ENCODE measurements at places on chromosomes 1 and 21.

DNA sequence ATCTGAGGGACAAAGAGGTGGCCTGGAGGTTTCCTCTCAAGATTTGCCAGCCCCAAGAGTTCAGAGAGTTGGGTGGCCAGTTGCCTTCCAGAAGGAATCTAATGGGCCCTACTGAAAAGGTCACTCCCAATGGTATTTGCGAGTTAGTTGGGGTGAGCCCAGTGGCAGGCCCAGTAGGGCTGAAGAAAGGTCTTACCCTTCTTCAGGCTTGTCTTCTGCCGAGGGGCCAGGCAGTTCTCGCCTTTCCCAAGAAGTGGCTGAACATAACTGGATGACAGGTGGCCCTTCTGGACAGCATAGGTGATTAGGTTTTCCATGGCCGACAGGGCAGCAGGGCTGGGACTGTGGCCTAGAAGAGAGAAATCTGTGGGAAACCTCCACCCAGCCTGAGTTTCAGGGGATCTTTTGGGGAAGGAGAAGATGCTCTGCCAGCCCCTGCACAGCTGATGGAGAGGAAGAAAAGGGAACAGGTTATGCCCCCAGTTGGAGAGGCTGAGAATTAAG, 7.2 kb downstream of the PGLYRP4 start:
- no peak for DNase-seq

- DNase-seq: no peak
Measured at GRCh38 chr1:182304218-182304617, 87.4 kb downstream of the GLUL start.

- DNase-seq: no peak
Measured at GRCh38 chr1:203442821-203443220, 32.8 kb upstream of the PRELP start.

- no peak for DNase-seq
Measured at GRCh38 chr1:30270461-30270860, 452.9 kb downstream of the MATN1 start.

DNA sequence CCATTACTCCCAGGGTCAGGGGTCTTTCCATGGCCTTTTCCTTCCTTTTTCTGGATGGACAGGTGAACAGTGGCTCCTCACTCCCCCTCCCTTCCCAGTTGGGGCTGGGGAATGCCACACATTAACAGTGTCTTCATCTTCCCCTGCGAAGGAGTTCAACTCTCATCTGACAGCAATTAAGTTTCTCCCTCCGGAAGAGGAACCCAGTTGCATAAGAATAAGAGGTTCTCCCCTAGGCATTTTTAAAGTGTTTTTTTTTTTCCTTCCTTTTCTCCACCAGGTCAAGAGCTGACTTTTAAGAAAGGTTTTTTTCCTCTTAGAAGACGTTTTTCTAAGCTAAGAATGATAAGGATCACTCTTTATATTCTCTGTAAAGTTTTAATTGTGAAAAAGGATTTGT, 42.3 kb upstream of the FASLG start:
- no peak for DNase-seq

- DNase-seq: no peak
Measured at GRCh38 chr1:33692206-33693188, 171.4 kb upstream of the HMGB4 start.

- DNase-seq: no peak
Measured at GRCh38 chr21:31991356-31992331, 118.8 kb downstream of the HUNK start.

DNA sequence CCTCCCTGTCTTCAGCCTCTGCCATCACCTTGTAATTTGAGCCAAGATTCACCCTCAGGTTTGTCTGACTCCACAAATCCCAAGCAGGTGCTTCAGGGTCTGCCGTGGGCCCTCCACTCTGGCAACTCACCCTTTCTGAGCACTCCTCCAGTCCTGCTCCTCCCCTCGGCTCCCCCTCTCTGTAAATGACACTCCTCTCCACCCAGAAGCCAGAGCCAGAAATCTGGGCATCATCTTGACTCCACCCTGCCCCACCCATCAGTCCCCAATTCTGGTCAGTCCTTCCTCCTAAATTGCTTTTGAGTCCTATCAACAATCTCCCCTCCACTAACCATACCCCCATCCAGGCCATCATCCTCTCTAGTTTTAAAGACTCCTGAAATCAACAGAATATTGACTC, 40.5 kb downstream of the RCSD1 start:
- DNase-seq: no peak

GRCh38 chr1:25484096-25484495, 53.4 kb downstream of the MACO1 start:
- DNase-seq: no peak

DNA sequence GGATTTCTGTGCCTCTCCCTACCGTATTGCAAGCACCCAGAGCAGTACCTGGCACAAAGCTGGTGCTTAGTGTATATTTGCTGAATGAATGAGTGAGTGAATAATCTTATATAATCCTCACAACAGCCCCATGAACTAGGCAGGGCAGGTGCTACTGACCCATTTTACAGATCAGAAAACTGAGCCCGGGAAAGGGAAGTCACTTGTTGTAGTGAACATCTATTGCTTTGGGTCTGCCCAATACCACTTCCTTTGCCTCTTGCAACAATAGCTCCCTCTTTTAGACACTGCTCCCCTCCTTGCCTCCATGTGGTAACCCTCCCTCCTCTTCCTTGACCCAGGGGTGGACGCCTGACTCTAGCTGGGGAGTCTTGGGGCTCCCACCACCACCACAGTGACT, 3.1 kb downstream of the CDCP2 start:
- DNase-seq: no peak

DNA sequence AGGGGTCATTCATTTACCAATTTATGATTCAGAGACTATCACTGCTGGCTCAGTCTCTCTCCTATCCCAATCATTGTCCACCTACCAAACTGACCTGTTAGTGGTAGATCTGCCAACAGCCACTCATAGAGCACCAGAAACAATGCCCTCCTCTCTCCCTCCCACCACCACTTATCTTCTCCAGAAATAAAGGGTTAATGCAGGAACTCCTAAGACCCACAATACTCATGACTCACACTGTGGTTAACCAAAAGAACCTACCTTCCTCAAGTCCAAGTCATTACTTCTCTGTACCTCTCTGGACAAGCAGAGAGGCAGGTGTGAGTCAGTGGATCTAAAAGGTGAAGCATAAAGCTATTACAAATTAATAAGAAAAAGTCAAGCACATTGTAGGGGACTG, 40.9 kb upstream of the CAMK1G start:
- DNase-seq: no peak

DNA sequence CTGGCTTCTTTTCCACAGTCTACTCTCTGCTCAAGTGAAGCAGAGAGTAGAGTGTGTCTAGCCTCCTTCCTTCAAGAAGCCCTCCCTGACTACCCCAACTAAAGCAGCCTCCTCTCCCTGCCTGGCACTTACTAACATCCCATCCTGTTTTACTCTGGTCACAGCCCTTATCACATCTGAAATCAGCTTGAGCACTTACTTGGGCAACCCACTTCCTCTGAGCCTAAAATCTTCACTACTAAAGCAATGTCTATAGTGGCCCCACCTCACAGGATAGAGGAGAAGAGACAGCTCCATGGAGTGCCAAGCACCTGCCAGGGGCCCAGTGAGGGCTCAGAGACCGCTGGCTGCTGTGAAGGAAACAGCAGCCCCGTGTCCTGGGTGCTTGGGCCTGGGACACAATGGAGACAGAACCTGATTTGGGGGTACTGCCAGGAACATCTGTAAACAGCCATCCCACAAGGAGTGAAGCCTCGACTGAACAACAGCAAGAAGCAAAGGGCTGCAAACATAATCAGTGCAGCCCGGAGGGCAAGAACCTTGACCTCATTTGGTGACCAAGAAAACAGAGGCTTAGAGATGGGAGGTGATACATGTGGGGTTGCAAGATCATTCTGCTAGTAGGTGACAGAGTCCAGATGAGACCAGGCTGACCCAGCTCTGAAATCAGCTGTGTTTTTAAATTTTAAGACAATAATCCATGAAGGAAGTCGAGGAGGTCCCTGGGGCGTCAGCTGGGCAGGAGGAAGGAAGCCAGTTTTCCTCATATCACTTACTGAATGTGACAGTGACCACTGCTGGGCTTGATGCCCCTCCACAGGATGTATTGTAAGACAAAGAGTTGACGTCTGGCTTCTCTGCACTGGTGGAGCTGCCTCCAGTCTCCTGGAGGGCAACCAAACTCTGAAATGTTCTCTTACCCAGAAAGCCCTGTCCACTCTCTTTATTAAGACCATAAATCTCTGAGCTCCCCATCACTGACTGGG, 710.6 kb downstream of the MATN1 start:
- DNase-seq: no peak
